ENCODE measurements at places on chromosomes 7 and 10.

- no peak for DNase-seq
These were observed 37.0 kb downstream of the TBC1D12 start for GRCh38 chr10:94439275-94439861.

GRCh38 chr10:17431871-17432311 is 22.5 kb downstream of the ST8SIA6 start:
- no peak for DNase-seq

DNA sequence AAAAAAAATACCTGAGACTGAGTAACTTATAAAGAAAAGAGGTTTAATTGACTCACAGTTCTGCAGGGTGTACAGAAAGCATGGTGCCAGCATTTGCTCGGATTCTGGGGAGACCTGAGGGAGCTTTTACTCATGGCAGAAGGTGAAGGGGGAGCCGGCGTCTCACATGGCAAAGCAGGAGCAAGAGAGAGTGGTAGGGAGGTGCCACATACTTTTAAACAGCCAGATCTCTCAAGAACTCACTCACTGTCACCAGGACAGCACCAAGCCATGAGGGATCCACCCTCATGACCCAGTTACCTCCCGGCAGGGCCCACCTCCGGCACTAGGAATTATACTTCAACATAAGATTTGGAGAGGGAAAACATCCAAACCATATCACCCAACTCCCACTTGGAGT is 25.8 kb downstream of the MSRB2 start:
- no peak for DNase-seq

DNA sequence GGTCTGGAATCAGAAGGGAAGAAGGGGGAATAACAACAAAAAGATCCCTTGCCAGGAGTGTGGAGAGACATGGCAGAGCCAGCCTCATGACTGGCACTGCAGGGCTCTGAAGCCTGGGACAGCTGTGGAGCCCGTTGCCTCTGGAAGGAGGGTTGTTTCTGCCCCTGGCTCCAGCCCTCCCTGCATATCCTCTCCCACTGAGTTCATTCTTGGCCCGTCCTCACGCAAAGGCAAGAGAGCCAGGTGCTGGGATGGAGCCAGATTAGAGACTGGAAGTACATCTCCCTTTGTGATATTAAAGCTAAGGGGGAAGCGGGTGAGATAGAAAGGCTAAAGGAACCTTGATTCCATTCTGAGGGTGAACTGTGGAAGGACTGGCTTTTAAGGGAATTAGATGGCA is 141.5 kb upstream of the NPVF start:
- DNase-seq = no peak

DNA sequence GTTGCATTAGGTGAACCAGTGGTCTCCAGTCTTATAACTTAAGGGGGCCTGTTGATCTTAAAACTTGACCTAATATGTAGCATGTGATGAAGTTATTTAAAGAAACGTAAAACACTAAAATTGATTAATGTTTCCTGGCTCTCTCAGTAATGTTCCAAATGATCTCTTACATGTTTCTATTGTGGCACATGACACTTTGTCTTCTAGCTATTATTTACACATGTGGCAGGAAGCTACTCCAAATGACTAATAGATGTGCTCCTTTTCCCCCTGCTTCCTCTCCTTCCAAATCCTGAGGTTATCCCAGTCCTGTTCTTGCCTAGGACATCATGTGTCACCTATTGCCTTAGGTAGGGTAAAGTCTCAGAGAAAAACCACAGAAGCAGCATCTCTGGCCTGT is 89.4 kb downstream of the FAS start:
- no peak for DNase-seq

DNA sequence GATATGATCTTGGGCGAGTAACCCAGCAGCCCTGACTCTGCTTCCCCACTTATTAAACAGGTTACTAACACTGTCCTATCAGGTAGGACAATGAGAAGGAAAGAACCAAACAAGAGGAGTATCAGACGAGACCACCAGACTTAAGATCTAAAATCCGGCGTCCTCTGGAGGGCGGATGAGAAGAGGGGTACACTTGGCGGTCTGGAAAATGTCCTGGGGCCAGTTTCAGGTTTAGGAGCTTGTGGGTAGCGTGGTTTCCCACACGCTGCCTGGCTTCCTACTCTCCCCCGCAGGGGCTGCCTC is 635 bp downstream of the ZNF32 start:
- no peak for DNase-seq

DNA sequence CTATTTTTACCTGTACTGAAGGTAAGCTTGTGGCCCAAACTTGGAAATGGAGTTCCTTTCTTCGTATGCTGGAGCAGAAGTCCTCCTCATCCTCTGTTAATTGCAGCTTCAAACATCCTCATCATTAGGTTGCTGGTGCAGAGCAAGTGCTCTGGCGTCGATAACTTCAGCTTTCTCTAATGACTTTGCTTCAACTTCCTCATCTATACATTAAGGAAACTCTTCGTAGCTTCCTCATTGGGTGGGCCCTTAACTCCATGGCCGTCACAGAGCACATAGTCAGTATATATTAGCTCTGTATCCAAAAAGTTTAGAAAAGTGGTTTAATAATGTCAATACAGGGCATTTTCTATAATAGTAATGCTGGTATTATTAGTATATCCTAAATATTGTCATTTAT is 447.7 kb downstream of the SUGCT start:
- DNase-seq = no peak

Data from SK-N-SH (cell line).